COLO829 (cell line): ENCODE measurements at places on chromosomes 1 and 21.

GRCh38 chr1:3066826-3067225 is 2.2 kb upstream of the PRDM16 start:
- DNase-seq, result no peak

GRCh38 chr1:21610027-21610426 is 59.1 kb downstream of the RAP1GAP start:
- no peak for DNase-seq

DNA sequence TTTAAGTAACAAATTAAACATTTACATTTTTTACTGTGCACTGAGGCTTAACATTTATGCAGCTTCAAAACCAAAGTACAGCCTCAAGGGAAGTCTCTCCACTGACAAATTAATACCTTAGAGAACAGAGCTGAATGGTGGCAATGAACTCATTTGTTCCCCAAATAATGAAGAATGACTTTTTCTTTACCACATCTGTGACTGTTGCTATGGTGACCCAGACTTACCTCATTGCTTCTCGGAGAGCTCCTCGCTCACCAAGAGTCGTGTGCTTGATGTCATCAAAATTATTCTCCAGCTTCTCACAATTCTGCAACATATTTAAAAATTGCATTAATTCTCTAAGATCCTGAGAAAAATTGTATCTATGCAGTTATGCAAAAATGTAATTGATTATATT is 92.9 kb downstream of the DPYD start:
- DNase-seq, result no peak

GRCh38 chr1:102586022-102586421 is 522.3 kb downstream of the COL11A1 start:
- DNase-seq, result no peak

DNA sequence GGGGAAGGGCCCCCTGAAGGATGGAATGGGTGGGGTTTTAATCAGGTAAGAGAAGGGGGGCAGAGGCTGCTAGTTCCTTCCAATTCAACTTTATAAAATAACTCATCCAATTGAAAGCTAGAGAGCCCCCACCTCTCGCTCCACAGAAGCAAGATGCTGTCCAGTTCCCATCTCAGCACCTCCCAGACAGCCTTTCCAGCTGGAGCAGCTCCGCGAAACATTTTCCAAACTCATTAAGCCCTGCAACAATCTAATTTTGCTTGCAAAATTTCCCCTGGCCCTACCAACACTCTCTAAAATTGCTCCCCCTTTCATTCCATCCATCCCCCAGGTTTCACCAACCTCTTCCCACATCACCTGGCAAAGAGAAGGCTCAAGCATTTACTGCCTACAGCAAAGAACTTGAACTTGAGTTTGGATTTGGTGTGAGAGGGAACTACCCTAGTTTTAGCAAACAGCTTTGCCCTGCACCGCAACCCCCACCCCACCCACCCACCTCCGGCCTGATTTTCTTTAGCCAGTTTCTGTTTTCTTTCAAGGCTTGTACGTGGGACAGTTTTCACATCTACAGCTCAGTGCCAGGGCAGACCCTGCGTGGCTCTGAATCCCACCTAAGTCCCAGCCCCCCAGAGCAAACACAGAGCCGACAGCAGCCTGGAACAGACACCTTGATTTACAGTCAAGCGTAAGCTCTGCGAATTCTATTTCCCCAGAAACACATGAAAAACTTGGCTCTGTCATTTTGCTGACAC is 46.7 kb downstream of the SYF2 start:
- DNase-seq, result no peak

GRCh38 chr1:20612221-20612746 is 21.0 kb upstream of the PINK1 start:
- no peak for DNase-seq
